ENCODE measurements at places on chromosomes 12 and 14. TPM values are rescaled to one million over a fixed set of nuclear protein-coding genes. Genes with fewer than 3 reads are reported as not detected.

ARG2 gene
- polyA plus RNA-seq, result 1.00 TPM

FOXG1 gene
- polyA plus RNA-seq, result not detected

ANKRD33 gene
- polyA plus RNA-seq, result not detected

TSHR gene
- 7.6 TPM for polyA plus RNA-seq

DNA sequence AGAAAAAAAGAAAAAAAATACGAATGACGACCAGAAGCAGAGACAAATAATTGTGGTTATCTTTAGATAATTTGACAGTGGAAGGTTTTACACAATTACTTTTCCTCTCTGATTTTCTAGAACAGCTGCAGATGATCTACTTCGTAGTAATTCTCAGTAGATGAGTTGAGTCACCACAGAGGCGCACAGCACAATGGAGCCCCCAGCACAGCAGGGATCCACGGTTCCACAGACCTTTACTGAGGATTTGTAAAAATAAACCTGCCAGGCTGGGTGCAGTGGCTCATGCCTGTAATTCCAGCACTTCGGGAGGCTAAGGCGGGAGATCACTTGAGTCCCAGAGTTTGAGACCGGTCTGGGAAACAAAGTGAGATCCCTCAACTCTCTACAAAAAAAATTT lies 29.3 kb downstream of the AMN start:
- peaks cover 4% of the 10 kb centered on the region for H3K4me1 ChIP-seq
- no peak for DNase-seq
- H3K4me3 ChIP-seq, result no peak overlapping the region
- H3K36me3 ChIP-seq, result peaks cover 2% of the 10 kb centered on the region
- H3K27me3 ChIP-seq, result no peaks in the 10 kb centered on the region
- H3K27ac ChIP-seq, result no peak overlapping the region

DNA sequence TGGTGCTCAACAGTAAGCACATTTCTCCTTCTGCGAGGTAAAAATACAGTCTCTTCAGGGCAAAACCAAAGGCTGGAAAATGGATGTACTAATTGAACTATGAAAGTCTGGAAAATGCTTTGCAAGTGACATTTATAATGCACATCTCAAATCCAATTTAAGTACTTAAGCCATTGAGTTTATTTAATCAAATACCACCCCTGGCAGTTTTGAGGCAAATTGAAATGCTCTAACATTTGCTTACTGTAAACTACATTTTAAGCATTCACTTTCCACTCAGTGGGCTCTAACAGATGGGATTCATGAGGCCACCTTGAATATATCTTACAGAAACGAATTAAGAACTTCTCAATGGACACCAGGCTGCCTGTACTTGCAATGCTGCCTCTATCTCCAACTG lies 69.7 kb downstream of the HELB start:
- H3K4me1 ChIP-seq, result no peaks in the 10 kb centered on the region
- no peak overlapping the region for H3K27ac ChIP-seq
- peaks cover 7% of the 10 kb centered on the region for H3K36me3 ChIP-seq
- H3K4me3 ChIP-seq, result no peak overlapping the region
- no peak for DNase-seq

- H3K36me3 ChIP-seq, result no peaks in the 10 kb centered on the region
- no peak for DNase-seq
- no peak overlapping the region for H3K4me3 ChIP-seq
- no peak overlapping the region for H3K27ac ChIP-seq
- H3K27me3 ChIP-seq, result peaks cover 5% of the 10 kb centered on the region
Measured at GRCh38 chr14:105806568-105806967, 280.2 kb downstream of the TMEM121 start.

DNA sequence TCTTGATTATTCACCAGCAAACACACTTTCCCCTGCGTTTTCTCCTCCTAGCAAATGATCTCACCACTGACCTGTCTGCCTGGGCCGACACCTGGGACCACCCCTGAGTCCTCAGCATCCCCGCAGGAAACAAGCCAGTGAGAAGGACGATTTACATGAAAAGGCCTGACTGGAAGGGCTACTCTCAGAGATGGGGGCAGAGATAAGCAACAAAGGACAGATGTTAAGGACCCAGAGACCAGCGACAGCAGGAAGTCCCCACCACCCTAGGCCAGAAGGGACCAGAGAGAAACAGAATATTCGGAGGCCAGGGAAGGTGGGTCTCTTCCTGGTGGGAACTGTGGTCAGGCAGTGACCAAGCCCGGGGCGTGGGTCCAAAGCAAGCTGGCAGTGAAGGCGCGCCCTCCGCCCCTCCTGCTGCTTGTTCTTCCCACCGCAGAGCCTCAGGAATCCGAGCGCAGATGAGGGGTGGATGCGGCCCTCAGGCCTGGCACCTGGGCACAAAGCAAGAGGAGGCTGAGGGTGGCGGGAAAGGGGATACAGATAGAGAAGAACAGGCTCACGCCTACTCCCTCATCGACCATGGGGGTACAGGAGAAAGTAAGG lies 55.8 kb downstream of the STX2 start:
- no peak overlapping the region for H3K27ac ChIP-seq
- no peak overlapping the region for H3K4me3 ChIP-seq
- H3K36me3 ChIP-seq, result peaks cover 4% of the 10 kb centered on the region
- H3K4me1 ChIP-seq, result no peaks in the 10 kb centered on the region

- no peaks in the 10 kb centered on the region for H3K4me1 ChIP-seq
- no peak overlapping the region for H3K4me3 ChIP-seq
- H3K27me3 ChIP-seq, result no peaks in the 10 kb centered on the region
- H3K27ac ChIP-seq, result no peak overlapping the region
- DNase-seq, result no peak
Measured at GRCh38 chr14:80695869-80696268, 245.7 kb downstream of the CEP128 start.

DNA sequence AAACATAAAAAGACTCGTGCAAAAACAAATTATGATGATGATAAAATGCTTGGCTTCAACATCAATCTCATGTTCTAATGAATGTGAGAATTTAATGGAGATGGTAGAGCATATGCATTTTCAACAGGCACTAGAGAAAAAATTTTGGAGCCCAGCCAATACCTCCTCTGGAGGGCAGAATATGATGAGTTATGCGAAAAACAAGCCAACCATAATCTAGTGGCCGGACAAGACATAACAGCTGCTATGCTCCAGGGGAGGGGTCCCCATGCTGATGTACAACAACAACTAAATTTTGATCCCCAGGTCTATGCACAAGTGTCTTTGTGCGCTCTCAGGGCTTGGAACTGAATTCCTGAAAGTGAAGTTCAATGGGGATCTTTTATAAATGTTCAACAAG lies 1197.5 kb downstream of the LRFN5 start:
- no peaks in the 10 kb centered on the region for H3K27me3 ChIP-seq
- DNase-seq, result no peak
- no peaks in the 10 kb centered on the region for H3K4me1 ChIP-seq
- H3K27ac ChIP-seq, result no peak overlapping the region
- H3K36me3 ChIP-seq, result no peaks in the 10 kb centered on the region
- H3K4me3 ChIP-seq, result no peak overlapping the region

DNA sequence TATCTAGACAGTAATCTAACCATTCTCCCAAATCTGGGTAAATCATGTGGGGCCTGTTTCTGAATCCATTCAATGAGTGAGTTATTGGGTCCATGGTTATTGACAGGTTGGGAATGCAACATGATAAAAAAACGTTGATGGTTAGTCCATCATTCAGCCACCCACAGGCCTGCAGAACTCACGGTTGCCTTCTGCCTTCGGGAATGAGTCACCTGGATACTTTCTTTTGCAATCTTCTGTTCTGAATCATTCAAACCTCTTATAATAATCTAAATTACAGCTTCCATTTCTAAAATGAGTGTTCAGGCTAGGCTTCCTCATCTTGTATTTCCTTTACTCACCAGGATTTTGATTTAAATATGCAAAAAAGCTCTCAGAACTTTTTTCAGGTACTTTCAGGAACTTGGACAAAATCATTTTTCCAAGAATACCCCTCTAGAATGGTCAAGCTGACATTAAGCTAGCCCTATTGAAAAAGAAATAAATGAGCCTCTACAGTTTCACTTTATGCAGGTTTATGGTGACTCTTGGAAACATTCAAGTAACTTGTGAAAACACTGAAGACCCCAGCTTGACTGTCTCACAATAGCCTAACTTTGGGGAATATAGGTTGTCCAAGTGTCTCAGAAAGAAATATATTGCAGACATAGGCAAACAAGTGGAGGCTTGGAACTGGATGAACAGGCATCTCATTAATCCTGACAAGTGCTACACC lies 94.4 kb downstream of the KCNK10 start:
- H3K4me1 ChIP-seq, result no peaks in the 10 kb centered on the region
- H3K4me3 ChIP-seq, result no peak overlapping the region
- no peaks in the 10 kb centered on the region for H3K36me3 ChIP-seq
- H3K27me3 ChIP-seq, result peaks cover 3% of the 10 kb centered on the region
- no peak overlapping the region for H3K27ac ChIP-seq

- no peak for DNase-seq
- H3K4me1 ChIP-seq, result peaks cover 29% of the 10 kb centered on the region
- H3K27ac ChIP-seq, result no peak overlapping the region
Measured at GRCh38 chr12:57629897-57630471, 3.0 kb downstream of the B4GALNT1 start.

DNA sequence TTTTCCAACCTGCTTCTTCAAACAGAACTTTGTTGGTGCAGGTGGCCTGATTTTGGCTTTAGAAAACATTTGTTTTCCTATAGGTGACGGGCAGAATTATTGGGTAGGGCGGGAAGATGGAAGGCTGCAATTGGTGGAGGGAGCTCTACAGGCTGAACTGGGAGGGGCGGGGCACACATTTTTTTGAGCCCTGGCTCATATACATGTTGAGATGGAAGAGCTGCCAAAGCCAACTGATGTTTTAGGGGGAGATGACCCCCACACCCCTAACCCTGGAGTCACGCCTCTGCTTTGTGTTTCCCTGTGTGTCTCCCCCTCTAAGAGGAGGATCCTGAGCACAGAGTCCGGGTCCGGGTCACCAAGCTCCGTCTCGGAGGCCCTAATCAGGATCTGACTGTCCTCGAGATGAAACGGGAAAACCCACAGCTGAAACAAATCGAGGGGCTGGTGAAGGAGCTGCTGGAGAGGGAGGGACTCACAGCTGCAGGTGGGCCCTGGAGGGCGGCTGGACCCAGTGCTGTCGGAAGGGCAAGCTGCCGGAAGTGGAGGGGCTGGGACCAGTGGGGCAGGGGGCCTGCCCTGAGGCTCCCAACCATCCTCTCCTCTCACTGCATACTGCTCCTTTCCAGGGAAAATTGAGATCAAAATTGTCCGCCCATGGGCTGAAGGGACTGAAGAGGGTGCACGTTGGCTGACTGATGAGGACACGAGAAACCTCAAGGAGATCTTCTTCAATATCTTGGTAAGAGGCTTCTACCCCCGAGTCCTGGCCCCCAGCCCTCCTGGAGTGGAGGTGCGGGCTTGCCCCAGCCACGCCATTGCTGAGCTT lies 18.6 kb downstream of the AGAP2 start:
- no peak overlapping the region for H3K27ac ChIP-seq
- H3K4me3 ChIP-seq, result no peak overlapping the region
- H3K27me3 ChIP-seq, result no peaks in the 10 kb centered on the region

GRCh38 chr14:60632257-60632656 lies 17.0 kb downstream of the SIX1 start:
- peaks cover 33% of the 10 kb centered on the region for H3K27me3 ChIP-seq
- no peak overlapping the region for H3K27ac ChIP-seq
- H3K36me3 ChIP-seq, result no peaks in the 10 kb centered on the region
